ENCODE measurements at places on chromosomes 2 and 18.

DNA sequence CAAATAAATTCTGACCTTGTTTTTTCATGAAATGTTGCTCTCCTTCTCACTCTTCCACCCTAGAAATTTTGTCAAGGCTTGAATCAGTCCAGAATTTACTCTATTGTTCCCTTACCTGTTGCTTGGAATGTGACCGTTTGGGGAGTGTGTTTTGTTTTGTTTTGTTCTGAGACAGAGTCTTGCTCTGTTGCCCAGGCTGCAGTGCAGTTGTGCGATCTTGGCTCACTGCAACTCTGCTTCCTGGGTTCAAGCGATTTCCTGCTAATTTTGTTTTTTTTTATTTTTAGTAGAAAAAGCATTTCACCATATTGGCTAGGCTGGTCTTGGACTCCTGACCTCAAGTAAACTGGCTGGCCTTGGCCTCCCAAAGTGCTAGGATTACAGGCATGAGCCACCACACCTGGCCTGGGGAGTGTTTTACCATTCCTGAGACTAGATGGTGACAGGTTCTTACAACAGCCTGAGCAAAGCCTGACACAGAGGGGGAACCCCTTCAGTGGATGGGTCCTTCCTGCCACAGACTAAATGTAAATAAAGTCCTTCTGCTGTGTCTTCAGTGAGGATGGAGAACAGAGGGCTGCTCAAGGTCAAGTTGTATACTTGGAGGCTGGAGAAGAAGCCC is 52.0 kb downstream of the HAUS1 start:
- DNase-seq, result no peak

DNA sequence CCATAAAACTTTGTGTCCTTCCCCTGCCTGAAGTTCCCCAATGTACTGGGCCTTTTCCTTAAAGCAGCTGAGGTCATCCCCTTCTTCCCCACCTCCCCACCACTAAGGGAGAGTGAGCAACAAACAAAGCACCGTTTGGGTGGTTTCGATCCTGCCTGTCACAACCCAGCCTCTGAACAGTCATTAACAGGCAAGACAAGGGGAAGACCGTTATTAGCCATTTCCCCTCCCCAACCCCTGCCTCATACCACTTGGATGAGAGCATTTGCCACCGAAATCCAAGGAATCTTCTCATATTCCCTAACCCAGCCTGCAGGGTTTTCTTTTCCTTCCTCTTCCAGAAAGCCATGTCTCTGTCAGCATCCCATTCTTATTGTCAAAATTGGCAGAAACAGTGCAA is 65.6 kb downstream of the STRADB start:
- no peak for DNase-seq

GRCh38 chr2:181742922-181743722 is 62.8 kb upstream of the NEUROD1 start:
- no peak for DNase-seq

DNA sequence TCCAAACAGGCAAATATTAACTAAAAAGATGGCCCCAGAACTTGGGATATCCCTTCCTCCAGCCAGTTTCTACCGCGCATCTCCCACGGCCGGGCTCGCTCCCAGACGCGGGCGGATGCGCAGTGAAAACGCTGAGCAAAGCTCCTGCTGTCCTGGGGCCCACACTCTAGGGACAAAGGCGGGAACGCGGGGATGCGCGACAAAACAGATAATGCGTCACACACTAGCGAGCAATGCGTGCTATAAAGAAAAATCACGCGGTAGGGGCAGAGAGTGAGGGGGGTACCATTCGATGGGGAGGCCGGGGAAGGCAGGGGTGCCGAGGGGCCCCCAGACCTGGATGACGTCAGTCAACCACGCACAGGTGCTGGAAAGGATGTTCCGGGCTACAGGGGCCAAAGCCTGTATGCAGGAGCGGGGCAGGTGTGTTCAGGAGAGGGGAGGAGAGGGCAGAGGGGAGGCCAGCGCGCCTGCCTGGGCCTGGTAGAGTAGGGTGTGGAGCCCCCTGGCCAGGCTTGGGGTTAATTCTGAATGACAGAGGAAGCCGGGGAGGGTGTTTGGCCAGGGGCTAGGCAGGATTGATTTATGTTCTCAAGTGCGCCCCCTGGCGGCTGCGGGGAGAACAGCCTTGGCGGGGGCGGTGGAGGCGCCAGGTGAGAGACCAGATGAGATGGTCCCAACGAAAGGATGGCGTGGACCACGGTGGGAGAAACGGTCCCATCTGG is 14.9 kb upstream of the ITM2C start:
- no peak for DNase-seq

- DNase-seq, result no peak
Measured at GRCh38 chr2:151946899-151947812, 118.9 kb upstream of the ARL5A start.

All from cerebellar nuclear complex (tissue), 1 donor.